NCI-H460 (cell line): ENCODE measurements at places on chromosomes 3 and 15. TPM values are rescaled to one million over a fixed set of nuclear protein-coding genes. Genes with fewer than 3 reads are reported as not detected.

The SPESP1 gene
- not detected in 2 replicates for total RNA-seq

The WDR93 gene
- 0.17 and 0.30 TPM in 2 replicates for total RNA-seq

The CCR8 gene
- not detected in 2 replicates for total RNA-seq

The EMC7 gene
- total RNA-seq, result 64.8 and 83.2 TPM in 2 replicates

The CAMK2N2 gene
- total RNA-seq, result 0.23 TPM in 1 of 2 replicates, not detected in the other

The DMXL2 gene
- 42.3 and 48.5 TPM in 2 replicates for total RNA-seq

The TMIE gene
- 0.58 and 0.77 TPM in 2 replicates for total RNA-seq

DNA sequence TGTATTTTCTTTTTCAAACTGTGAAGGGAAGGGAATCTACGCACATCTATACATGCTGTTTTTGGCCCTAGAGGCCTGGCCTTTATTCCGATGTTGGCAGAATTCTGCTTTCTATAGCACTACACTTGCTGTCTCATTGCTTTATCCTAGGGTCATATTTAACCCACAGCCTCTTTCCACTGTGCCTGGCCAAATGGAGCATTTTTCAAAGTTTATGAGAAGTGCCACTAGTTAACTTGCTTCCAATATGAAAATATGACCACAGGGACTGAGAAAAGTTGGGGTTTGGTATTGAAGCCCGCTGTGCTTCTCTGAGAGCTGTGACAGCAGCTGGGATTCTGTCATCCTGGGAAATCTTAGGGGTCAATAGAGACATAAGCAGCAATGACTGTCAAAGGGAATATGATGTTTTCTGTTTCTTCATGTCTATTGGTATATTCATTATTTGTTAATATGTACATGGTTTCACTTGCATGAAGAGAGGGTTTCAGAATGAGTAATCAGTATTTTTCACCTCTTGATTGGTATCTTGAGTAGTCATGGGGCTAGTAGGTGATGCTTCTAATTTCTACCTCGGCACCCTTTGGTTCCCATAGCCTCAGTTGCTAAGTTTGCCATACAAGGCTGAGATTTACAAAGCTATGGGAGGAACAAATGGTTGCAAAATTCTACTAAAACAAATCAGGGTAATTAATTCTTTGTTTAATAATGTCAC, 275.8 kb upstream of the RBMS3 start:
- DNase-seq, result no peak

GRCh38 chr3:25904206-25904605, 114.3 kb downstream of the OXSM start:
- peak; percentile 11 for DNase-seq

DNA sequence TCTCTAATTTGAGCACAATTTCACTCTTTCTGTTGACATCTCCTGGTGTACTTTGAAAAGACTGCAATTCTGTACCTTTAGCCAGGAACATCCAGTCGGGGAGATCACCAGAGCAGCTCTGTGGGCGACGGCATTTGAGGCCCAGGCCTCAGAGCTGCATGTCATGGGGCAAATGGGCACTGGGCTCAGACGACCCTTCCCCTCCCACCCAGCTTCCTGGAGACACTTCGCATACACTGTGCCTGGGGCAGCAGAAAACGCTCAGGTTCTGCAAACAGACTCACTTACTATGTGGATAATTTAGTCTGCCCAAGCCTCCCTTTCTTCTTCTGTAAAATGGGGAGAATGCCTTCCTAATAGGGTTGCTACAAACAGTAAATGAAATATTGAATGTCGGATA, 96.9 kb downstream of the HMG20A start:
- no peak for DNase-seq

DNA sequence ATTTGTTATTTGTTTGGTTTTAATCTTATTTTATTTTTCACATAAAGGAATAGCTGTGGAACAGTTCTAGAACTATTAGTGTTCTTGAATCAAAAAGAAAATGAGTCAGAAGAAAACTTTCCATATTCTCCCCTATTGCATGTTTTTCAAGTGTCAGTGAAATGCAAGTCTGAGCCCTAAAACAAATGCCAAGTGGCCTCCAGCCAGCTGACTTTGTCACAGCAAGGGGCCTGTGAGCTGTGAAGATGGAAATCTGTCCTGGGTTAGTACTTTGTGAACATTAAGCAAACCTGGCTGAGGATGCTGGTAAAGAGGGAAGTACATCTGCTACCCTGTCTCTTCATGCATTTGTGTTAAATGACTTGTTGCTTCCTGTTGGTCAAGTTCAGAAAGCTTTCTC, 14.2 kb downstream of the LRRC49 start:
- no peak for DNase-seq

- DNase-seq, result no peak
Measured at GRCh38 chr3:184687363-184688015, 24.4 kb downstream of the MAGEF1 start.

GRCh38 chr15:85618956-85619491, 175.7 kb downstream of the KLHL25 start:
- peak; percentile 30 for DNase-seq

GRCh38 chr3:108862865-108863798, 40.5 kb downstream of the TRAT1 start:
- peak; percentile 83 for DNase-seq

DNA sequence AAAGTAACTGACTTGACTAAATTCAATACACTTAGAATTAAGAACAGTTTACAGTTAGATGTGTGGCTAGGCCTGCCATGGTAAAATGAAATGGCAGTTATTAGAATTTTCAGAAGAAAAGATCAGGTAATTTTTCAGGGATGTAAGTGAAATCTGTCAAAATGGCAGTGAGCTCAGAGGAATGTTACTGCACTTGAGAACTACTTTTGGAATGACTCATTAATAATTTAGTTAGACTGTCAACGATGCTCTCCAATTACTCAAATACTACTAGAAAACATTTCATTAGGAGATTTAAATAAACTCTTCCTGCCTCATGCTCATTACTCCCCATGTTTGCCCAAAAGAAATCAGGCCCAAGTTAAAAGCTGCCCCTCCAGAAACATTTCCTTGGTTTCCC, 84.4 kb downstream of the RFTN1 start:
- no peak for DNase-seq
